Type B pancreatic cell (in vitro differentiated cells): ENCODE measurements at places on chromosomes 6 and 20.

DNA sequence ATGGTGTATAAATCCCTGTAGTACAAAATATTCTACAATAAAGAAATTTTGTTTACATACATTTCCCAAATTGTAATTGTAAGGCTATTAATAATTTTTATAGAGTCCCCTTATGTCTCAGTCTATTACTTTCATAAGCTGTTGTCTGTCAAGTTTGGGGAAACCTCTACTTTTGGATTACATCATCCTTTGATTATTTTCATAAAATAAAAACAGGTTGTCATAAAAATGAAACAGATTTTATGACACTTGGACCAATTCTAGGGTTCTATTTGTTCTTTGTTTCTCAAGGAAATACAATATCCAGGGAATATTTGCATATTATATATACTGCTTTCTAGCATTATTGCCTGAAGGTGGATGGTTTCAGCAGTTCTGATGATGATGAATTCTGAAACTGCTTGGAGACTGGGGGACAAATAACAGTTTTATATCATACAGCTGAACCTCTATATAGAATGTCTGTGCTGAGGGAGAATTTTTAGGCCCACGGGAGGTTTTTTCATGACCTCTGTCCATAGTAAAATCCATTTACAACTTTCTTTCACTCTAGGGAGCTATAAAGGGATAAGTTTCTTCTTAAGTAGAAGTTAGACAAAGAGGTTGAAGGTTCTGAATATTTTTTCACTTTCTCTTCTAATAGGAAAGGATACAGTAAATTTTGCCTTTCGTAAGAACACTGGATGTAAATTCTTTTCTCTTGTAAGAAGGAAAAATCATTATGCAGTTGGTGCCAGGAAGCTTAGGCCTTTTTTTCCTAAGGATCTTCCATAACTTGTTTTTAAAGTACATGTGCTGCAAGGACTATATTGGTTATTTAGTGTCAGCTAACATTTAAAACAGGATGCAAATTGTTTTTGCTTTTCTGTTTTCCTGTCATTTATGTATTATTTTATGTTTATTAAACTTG lies 58.0 kb downstream of the CD2AP start:
- no peak for DNase-seq

GRCh38 chr6:40251637-40252300 lies 317.5 kb upstream of the MOCS1 start:
- no peak for DNase-seq

DNA sequence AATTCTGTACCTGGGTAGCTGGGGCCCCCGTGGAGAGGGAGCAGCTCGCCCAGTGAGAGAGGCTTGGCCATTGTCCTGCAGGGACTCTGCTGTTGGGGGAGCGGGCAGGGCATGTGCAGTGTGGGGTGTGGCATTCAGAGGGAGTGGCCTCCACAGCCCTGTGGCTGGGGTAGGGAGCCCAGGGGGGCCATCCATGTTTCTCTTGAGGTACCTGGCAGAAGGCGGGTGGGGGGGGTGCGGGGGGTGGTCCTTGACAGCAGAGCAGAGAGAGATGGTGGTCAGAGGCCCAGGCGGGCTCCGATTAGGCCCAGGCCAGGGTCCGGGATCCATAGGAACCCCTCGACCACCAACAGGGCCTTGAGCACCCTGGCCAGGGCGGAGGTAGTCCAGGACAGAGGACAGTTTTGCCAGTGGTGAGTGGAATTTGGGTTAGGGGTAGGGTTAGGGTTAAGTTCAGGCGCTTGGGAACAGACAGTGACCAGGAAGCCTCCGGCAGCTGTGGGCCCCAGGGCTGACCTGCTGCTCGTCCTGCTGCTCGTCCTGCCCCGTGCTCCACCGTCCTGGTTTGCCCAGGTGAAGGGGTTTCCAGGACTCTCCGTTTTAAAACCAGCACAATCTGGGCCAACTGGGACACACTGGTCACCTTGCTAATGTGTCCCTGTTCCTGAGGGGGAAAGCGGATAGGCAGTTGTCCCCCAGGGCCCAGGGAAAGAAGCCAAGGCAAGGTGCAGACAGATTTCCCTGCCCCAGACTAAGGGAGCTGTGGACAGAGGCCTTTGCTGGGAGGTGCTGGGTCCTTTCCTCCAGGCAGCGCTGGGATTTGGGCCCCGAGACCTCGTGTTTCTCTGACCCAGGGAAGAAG lies 24.8 kb upstream of the MYT1 start:
- no peak for DNase-seq

DNA sequence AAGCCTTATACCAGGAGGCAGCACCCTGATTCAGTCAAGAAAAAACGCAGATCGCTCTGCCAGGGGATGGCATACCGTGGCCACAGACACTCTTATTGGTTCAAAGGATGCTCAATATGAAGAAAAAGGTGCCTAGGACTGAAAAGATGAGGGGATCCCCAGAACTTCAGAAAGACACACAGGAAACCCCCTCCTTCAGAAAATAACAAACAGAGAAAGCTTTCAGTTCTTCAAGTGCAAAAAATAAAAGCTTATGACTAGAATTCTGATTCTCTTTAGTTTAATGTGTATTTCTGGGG lies 17.7 kb upstream of the MYB start:
- DNase-seq, result no peak

DNA sequence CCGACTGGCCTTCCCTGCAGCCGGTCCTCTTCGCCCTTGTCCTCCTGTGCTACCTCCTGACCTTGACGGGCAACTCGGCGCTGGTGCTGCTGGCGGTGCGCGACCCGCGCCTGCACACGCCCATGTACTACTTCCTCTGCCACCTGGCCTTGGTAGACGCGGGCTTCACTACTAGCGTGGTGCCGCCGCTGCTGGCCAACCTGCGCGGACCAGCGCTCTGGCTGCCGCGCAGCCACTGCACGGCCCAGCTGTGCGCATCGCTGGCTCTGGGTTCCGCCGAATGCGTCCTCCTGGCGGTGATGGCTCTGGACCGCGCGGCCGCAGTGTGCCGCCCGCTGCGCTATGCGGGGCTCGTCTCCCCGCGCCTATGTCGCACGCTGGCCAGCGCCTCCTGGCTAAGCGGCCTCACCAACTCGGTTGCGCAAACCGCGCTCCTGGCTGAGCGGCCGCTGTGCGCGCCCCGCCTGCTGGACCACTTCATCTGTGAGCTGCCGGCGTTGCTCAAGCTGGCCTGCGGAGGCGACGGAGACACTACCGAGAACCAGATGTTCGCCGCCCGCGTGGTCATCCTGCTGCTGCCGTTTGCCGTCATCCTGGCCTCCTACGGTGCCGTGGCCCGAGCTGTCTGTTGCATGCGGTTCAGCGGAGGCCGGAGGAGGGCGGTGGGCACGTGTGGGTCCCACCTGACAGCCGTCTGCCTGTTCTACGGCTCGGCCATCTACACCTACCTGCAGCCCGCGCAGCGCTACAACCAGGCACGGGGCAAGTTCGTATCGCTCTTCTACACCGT lies 6.1 kb downstream of the UBD start:
- no peak for DNase-seq

GRCh38 chr6:14921170-14921569 lies 324.7 kb upstream of the JARID2 start:
- no peak for DNase-seq

DNA sequence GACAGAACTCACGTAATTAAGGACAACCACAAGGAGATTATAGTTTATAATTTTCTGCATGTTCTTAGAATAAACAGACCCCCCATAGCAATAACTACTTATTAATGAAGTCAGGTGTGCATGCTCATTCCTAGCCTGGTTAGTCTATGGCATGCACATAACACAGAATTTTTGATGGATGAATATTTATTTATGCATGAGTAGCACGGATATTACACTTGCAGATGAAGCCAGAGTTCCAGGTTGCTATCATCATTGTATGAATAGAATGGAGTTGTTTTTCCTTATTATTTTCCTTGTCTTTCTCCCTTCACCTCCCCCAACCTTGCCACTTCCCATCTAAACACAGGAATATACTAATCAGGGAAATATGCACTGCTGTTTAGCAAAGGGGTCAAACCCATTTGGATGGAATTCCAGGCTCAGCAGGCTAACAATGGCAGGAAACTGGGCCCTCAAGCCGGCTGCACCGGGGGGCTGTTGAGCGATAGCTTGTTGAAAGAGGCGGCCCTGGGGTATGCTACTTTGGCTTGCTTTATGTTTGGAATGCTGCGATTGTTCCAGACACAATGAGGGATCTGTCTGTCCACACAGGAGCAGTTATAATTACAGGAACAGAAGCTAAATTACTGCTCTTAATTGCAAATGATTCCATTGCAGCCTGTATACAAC lies 112.6 kb downstream of the TMEM170B start:
- no peak for DNase-seq

DNA sequence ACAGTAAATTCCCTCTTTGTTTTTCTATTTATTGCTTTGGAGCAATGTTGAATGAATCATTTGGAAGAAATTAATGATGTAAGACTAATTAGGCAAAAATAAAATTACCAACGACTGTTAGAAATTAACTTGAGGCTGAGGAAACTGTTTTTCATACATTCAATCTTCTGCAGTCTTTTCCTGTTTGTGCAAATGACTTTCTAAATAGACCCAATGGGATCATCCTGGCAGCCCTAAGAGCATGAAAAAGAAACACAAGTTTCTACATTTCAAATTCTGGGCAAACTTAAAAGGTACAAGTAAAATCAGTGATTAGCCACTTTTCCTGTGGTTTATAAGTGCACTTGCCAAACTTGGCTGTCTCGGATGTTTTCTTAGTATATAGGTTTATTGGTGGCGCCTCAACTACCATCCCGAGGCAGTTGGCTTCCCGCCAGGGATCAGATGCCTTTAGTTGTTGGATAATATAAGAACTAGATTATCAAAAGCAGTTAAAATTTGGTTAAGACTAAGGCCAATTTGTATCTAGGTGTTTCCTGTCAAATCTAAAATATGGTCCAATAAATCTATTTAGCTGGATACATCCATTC lies 181.2 kb downstream of the ISM1 start:
- no peak for DNase-seq

DNA sequence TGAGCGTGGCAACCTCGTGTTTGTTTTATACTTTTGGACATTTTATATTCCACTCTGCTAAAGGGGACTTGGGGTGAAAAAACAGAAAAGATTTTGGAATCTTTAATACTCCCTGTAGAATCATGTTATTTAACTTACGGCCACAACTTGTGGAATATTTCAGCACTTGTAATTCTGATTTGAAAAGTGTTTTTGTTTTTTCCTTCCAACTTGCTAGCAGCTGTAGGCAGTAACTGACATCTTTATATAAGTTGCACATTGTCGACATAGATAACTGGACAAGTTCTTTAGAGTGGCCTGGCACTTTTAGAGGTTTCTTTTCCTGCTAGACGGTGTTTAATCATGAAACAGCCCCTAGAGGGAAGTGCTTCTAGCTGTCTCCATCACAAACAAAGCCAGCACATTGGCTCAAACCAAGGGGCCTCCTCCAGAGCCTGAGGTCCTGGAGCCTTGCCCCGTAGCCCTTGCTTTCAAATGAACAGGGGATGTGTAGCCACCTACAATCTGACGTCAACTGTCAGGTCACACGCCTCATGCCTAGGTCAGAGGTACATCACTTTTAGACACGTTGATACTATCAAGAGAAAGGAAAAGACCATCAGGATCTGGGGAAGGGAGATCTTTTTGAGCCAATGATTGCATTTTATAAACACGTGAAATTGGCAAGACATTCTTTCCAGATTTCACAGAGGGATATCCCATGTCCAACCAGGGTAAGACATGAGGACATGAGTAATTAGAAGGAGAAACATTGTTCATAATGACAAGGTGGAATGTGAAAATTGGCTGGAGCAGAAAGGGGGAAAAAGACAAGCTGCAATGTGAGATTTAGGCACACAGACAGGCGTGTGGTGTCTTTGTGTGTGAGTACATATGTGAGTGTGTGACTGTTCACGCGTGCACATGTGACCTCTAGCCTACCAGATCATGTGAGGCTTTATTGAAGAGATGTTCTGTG lies 92.1 kb downstream of the TXNDC5 start:
- DNase-seq, result no peak

DNA sequence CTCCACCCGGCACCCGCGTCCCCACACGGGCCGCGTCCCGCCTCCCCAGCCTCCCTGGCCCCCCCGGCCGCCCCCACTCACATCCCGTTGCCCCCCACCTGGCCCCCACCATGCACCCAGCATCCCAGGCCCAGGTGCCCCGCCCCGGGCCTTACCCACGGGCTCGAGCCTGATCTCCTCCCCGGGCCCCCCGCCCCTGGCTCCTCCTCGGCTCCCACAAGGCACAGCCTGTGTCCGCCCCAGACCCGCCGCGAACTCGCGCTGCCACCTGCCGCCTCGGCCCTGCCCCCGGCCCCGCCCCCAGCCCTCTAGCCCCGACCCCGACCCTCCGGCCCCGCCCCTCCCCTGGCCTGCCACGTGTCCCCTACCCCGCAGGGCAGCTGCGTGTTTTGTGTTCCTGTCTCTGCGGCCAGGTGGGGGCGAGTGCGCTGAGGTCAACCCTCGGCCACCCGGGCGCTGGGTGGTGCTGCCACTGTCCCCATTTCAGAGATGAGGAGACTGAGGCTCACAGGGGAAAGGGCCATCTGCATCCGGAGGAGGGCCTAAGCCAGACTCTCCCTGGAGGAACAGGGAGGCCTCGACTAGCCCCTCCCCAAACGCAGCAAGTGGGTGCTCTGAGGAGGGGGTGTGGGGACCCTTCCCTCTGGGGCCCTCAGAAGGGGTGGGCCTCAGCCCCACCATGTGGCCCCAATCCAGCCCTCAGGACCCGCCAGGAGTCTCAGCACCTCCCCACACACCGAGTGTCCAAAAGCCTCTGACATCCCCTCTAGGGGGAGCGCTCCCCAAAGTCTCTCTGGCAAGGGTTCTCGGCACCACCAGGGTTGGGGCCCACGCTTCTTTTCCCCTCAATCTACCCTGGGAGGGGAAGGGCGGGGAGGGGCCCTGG lies 99.8 kb downstream of the TAF4 start:
- no peak for DNase-seq

- DNase-seq, result no peak
These were observed 22.7 kb downstream of the DSE start for GRCh38 chr6:116393430-116393829.

- DNase-seq, result no peak
These were observed 25.5 kb upstream of the OLIG3 start for GRCh38 chr6:137519629-137520176.

- no peak for DNase-seq
These were observed 71.1 kb downstream of the SLC22A23 start for GRCh38 chr6:3385660-3386151.

DNA sequence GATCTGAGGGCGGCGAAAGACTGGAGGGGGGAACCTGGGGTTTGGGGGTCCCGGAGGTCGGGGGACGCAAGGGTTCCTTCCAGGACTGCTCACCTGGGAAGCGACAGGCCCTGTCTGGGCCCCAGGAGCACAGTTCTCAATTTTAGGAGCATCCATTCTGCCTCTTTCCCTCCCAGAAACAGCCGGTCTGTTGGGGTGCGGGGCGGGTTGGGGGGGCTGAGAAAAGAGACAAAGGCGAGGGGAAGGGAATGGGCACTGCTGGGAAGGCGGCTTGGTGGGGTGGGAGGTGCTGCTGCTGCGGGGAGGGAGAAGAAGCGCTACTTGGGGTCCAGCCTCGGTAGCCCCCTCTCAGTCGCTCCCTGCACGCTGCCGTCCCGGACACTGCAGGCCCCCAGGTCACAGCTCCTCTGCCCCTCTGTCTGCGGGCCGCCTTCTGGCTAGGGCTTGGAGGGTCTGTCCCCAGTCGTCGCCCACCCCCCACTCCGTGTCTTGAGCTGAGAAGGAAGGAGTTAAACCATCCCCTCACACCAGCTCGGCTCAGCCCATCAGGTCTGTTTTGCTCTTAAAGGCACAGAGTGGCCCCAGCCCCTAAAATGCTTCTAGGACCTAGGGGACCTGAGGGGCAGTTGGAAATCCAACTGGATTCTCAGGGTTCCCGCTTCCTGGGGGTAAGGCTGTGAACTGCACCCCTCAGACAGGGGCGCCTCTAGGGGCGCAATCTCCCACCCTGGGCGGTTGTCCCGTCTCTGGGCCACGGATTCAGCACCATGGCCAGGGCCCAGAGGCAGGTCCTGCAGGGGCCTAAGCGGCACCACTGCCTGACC lies 690 bp downstream of the GDAP1L1 start:
- DNase-seq, result peak; percentile 79
